Mucosa of descending colon (tissue), 3 donors: ENCODE measurements at places on chromosomes 16 and 17. TPM values are rescaled to one million over a fixed set of nuclear protein-coding genes. Genes with fewer than 3 reads are reported as not detected.
A peak's percentile ranks its signal among the peaks of the same experiment; 100 is the strongest.

The C17orf67 gene
- 1.1 TPM for total RNA-seq

GRCh38 chr16:67017421-67017750 lies 11.6 kb upstream of the CBFB start:
- DNase-seq: no peak

DNA sequence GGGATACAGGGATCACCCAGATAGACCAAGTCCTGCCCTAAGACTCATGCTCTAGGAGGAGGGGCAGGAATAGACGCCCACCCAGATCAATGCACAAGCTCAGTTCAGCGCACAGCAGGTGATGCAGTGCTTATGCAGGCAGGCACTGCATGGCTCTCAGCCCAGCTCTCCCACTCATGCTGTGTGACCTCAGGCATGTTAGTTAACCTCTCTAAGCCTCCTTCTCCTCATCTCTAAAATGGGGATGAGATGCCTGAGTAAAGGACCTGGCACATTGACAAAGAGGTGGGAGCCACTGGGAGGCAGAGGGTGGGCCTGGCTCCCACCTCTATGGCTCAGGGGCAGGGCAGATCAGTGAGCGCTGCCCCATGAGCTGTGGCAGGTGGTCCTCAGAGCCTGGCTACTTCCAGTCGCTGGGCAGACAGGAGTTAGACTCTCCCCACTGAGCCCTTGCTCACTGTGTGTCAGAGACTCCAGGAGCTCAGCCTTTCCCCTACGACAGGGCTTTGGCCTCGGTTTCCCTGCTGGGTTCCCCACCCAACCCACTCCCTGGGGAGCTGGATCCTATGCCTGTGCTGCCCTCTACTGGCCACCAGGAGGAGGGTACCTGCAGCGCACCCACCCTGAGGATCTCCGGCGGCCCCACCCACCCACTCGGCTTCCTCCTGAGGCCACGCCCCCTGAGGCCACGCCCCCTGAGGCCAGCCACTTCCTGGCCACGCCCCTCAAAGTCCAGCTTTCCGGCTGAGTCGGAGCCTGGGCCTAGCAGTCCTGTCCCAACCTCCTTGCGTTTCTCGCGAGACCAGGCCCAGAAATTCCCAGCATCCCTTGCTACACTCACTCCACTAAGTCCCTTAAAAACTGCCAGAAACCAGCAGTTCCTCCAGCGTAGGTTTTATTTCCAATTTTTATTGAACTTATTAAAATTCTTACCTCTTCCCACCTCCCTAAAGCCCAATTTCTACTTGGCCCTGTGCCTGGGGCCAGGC lies 196.1 kb downstream of the GSG1L start:
- peak; percentile 78 for DNase-seq

GRCh38 chr17:48246612-48247011 lies 139.0 kb downstream of the SNX11 start:
- no peak for DNase-seq

DNA sequence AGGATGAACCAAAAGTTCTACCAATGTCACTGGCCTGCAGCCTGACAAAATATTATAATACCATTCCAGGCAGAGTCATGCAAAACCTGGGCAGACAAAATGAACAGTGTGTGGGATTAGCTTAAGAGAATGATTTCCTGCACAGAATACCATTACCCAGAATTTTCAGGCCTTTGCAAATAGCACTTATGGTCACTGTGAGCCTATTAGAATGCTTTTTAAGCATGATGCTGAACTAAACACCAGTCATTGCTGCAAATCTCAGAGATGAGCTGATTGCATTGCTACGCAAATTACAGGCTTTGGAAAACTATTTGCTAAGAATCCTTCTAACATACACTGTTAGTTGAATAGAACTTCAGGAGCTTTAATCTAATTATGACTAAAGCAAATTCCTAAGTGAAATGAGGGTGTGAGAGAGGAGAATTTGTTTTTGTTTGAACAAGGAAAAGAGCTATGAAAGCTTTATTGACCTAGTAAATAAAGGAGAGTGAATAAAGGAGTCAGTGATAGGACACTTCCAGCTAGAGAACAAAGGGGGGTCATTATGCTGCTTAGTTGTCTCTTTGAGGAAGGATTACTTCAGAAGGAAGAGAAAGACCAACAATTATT lies 398.8 kb downstream of the HS3ST3B1 start:
- no peak for DNase-seq

The TMC8 gene
- 6.0 TPM for total RNA-seq

- DNase-seq: no peak
These were observed 1.6 kb downstream of the OSGIN1 start for GRCh38 chr16:83954577-83955016.

The PAQR4 gene
- total RNA-seq: 8.0 TPM

- DNase-seq: peak; percentile 58
These were observed 2.5 kb downstream of the MSRB1 start for GRCh38 chr16:1940273-1941161.

- DNase-seq: no peak
These were observed 16.4 kb downstream of the ATP6V0A1 start for GRCh38 chr17:42475121-42475520.

DNA sequence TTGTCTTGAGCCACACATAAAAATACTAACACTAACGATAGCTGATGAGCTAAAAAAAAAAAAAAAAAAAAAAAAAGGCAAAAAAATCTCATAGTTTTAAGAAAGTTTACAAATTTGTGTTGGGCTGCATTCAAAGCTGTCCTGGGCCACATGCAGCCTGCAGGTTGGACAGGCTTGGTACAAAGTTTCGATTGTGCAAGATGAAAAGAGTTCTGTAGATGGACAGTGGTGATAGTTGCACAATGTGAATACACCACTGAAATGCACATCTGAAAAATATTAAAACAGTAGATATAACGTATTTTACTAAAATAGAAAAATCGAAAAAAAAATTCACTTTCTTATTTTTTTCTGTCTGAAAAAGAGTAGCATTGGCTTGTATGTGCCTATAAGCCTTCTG lies 42.9 kb downstream of the AMFR start:
- no peak for DNase-seq

DNA sequence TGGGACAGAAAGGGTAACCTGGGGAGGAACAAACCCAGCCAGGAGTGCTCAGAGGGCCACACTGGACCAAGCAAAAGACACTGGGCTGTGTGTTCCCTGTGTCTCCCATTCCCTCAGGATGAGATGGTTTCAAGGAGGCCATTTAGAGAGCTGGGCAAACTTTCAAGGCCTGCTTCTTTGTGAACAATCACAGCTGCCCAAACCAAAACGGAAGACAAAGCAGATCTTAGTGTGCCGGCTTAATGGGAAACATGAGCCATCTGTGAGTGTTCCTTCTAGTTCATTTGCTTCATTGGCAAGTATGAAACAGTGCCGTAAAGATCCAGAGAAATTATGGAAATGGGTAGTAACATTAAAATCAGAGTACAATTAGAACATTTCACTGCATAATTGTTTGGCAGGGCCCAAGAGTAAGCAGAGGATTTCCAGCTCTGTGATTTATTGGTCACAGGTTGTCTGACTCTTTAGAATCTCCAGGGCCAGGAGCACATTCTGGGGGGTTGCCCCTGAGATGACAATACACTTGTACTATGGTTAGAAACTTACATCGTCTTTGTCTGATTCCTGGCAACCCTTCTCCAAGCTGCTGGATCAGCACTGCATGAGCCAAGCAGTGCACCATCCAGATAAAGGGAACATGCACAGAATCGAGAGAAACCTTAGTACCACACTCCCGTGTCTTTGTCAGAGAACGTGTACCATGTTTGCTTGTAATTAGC lies 412.1 kb downstream of the RBFOX1 start:
- no peak for DNase-seq

DNA sequence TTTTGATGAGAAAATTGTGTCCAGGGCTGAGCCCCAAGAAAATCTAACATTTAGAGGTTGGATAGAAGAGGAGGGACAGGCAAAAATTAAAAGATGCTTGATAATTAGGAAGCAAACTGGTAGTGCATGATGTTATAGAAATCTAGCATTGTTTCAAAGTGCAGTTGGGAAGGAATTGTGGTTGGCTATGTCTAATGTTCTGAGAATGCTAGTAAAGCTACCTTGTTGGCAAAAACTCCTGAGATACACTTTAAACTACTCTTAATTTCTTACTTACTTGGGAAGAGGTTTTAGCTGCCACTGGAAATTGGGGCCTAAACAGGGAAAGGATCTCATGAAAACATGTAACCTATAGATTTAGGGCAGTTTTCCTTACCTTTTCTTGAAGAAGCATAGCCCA lies 48.3 kb downstream of the MAP2K4 start:
- no peak for DNase-seq

DNA sequence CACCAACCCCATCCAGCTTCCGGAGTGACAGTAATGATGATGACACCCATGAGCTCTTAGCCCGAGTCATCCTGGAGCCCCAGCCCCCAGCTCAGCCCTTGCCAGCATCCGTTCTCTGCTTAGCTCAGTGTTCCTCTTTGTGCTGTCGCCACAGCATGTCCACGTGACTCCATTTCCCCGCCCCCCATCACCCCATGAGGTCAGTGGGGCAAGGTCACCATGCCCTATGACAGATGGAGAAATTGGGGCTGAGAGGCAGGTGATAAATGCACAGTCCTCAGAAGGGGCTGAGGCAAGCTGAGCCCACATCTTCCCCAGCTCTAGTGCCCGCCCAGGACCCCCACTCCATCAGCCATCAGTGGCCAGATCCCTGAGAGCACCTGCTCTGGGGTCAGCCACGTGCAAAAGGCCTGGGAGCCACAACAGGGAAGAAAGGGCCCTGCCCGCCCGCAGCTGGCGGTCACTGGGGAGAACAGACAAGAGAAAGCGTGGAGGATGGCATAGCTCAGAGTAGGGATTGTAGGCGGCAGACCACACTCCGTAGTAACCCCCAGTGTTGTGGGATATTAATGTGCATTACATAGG lies 17.1 kb downstream of the ITGB4 start:
- no peak for DNase-seq

DNA sequence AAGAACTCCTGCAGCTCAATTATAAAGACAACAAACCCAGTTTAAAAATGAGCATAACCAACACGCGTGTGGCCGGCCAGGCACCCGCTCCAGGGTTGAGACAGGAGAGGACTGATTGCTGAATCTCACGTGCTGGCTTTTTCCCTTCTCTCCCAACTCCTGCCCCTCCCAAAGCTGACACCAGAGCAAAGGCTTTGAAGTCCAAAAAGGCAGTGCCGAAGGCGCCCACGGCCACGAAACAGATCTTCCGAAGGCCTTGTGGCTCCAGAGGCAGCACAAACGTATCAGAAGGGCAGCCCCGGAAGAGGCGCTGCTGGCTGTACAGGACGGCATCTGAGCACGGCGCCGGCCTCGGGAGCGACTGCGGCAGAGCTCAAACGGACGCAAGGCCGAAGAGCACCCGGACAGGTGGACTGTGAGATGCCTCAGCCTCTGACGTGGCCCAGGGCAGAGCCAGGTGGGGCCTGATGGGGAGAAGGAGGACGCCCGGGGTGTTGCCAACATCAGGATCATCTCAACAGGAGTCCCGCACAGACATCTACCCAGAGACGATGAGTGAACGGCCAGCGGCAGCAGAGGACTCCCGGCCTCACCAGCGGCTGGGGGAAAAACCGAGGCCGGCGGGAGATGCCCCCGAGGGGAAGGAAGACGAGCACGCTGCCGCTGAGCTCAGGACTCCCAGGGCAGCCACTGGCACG lies 10.5 kb downstream of the CLCN7 start:
- no peak for DNase-seq

GRCh38 chr16:990516-991291 lies 9.1 kb downstream of the SOX8 start:
- DNase-seq: no peak

The GSG1L gene
- not detected for total RNA-seq

DNA sequence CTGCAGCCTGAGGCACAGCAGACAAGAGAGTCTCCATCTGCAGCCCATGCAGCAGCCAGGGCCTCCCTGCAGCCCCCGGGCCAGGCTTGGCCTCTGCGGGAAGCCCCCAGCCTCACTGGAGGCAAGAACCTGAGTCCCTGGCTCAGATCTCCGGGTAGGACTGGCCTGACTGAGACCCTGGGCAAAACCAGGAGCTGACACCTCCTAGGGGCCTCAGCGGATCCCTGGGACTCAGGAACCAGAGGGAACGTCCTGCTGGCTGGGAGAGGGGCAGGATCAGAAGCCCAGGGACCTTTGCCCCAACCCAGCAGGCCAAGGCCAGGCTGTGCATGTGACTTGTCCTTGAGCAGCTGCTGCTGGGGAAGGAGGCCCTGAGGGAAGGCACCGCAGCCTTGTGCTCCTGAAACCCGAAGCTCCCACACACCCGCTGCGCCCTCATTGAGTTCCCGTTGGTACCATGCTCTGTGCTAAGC lies 1.7 kb upstream of the PRSS21 start:
- DNase-seq: no peak

The IL21R gene
- total RNA-seq: 1.4 TPM

DNA sequence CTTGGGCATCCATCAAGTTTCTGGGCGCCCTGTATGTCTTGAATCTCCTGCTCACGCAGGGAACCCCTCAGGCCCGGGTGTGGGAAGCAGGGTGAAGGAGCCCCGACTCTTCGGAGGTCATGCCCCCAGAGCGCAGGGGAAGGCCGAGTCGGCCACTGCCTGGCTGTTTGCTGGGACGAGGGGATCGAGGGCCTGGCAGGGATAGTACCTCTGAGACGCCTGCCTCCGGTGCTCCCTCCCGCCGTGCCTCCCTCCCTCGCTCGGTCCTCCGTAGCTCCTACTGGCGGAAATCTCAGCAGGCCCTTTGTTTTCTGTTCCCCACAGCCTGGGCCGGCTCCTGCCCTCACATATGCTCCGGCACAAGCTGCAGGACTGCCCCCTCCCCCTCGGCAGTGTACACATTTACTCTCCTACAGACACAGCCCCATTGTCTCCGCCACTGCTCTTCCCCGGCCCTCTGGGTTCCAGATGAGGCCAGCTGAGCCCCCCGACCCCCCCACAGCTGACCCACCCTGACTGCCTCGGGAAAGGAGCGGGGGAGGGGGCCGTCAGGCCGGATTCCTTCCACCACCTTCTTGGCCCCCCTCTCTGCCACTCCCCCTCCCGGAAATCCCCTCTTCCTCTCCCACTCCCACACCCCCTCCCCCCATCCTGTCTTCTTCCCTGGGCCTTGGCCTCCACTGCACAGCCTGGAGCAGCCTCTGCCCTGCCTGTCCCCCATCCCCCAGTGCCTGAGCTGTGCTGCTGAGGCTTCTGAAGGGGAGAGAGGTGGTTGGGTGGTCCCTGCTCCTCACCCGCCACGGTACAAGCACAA lies 1.4 kb downstream of the TRAF4 start:
- peak; percentile 74 for DNase-seq

The SEZ6 gene
- not detected for total RNA-seq

- peak; percentile 92 for DNase-seq
These were observed 1.7 kb downstream of the SPHK1 start for GRCh38 chr17:76385892-76386786.

- DNase-seq: no peak
These were observed 2.2 kb downstream of the ALDOC start for GRCh38 chr17:28574526-28574925.

DNA sequence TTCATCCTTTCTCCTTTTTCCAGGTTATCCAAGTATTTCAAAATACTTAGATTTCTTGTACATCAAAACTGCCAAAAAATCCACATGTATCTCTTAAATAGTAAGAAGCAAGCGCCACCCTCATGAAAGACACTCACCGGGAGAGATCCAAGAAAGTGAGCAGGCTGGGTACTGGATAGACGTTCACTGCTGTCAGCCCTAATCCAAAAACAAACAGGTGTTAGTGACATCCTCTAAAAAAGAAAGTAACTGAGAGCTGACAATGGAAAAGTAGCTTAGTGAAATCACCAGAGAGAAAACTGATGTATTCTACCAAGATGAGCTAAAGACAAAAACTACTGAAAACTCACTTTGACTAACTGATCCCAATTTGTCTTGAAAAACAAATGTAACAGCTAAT lies 46.1 kb downstream of the MARVELD3 start:
- DNase-seq: no peak

The GLIS2 gene
- 1.7 TPM for total RNA-seq

- DNase-seq: peak; percentile 45
These were observed 510.7 kb downstream of the MAF start for GRCh38 chr16:79089735-79090284.

The SMIM22 gene
- 208 TPM for total RNA-seq

The TEKT5 gene
- 0.90 TPM for total RNA-seq
